ENCODE measurements at places on chromosomes 4 and X.

DNA sequence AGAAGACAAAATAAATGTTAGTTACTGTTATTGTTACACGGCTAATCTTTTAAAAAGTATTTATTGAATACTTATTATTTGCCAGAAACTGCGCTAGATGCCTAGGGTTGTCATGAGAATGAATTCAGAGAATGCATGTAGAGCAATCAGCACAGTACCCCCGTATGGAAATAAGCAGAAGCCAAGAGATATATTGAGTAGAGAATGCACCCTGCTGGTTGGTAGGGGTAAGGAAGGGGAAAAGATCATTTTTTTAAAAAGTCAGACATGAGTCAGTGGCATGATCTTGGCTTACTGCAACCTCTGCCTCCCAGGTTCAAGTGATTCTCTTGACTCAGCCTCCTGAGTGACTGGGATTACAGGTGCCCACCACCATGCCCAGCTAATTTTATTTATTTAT is 13.1 kb upstream of the DRP2 start:
- peak; percentile 53 for DNase-seq

GRCh38 chrX:133909888-133910287 is 75.5 kb downstream of the GPC3 start:
- DNase-seq = no peak

DNA sequence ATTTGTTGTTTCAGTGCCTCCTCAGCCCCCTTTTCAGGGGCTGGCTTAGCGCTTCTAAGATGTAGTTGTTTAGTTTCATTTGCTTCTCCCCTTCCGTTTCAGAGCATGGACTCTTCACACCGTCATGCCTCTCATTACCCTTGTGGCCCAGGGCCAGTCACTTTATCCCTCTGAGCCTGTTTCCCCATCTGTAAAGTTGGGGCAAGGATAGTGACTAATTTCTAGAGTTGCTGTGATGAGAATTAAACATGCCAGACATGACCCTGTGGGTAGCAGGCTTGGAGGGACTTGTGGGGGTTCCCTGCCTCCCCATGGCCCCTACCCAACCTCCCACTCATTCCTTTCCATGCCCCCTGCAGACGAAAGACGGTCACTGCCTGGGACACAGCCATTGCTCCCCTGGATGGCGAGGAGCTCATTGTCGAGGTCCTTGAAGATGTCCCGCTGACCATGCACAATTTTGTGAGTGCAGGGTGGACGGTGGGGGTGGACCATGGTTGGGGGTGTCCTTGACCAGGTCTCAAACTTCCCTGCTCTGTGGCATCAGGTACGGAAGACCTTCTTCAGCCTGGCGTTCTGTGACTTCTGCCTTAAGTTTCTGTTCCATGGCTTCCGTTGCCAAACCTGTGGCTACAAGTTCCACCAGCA is 3.6 kb downstream of the ARAF start:
- no peak for DNase-seq

DNA sequence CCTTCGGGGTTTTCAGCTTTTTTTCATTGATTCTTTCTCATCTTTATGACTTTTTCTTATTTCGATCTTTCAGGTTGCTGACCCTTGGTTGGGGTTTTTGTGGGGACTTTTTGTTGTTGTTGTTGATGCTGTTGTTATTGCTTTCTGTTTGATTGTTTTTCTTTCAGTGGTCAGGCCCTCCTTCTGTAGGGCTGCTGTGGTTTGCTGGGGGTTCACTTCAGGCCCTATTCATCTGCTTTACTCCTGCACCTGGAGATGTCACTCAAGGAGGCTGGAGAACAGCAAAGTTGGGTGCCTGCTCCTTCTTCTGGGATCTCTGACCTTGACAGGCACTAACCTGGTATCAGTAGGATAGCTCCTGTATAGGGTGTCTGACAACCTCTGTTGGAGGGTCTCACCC is 39.9 kb upstream of the PCDH18 start:
- no peak for DNase-seq

DNA sequence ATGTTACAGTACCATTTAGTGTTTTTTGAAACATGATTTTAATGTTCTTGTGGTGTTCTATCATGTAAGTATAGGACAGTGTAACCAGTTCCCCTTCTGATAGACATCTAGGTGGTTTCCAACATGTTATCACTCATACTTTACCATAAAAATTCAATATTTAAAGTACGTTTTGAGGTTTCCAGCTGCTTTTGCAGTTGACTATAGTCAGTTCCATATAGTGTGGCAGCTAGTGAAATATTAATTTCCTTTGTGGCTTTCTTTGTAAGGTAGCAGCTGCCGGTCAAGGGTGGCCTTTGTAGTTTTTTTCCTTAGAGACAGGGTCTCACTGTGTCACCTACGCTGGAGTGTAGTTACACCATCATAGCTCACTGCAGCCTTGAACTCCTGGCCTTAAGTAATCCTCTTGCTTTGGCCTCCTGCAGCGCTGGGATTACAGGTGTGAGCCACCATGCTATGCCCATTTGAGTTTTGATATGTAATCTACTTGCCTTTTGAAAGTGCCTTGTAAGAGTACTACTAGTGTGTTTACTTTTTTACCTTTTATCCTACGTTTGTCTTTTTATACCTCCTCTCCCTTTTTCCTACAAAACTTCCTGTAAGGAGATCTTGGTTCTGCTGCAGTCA is 63.0 kb downstream of the ARHGAP10 start:
- DNase-seq = no peak

DNA sequence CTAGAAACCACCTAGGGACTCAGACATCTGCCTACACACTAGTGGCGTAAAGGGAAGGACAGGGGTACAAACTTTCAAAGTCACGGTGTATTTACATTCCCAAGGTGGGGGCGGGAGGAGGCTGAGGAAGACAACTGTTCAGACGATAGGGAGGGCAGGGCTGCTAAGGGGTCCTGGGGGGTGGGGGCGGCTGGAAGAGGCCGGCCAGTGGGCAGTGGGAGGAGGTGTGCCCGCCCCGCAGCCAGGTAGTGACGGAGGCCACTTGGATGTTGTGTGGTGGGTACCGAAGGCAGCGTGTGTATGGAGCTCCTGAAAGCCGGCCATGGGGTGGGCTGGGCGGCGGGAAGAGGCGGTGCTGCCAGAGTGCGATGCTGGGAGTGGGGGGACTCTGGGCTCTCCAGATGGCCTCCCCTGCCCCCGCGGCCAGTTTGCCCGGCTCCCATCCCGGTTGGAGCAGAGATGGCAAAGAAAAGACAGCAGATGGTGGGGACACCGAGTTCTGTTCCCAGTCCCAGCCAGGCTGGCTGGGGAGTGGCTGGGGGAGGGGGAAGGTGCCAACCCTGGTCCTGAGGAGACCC is 24.2 kb downstream of the L1CAM start:
- no peak for DNase-seq

GRCh38 chr4:152575533-152575932 is 39.6 kb upstream of the FBXW7 start:
- no peak for DNase-seq

- DNase-seq = no peak
Measured at GRCh38 chrX:70921709-70922352, 9.1 kb downstream of the SLC7A3 start.

DNA sequence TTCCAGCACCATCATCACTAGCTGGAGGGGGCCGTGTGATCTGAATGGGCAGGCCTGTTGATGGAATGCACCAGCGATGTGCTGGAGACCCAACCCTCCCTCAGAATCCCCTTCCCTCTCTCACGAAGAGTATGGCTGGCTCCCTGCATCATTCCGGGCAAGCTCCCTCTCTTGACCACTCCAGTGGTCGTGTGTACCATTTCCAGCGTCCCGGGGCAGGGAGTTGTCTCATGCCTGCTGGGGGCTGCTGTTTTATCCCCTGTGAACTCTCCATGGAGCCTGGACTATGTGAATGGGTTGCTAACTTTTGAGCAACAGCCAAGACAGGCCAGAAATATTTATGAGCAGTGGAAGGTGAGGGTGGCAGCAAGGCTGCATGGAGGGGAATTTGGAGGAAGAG is 8.1 kb downstream of the CSAG1 start:
- no peak for DNase-seq

DNA sequence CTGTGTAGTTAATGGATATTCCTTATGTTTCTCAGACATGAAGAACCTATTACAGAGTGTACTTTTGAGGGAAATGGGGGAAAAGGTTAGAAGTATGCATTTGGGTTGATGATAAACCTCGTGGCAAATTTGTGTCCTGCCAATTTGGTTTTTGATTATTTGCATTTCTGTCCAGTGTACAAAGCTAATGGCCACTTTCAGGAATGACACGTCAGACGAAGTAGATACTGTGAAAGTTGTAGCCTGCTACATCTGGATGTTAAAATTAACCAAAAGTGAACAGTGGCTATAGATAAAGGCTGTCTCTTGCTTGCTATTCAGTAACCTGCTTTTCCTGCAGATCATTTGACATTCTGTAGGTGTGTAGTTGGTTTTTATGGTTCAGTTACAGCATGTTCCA is 1.0 kb downstream of the PRDX4 start:
- no peak for DNase-seq

DNA sequence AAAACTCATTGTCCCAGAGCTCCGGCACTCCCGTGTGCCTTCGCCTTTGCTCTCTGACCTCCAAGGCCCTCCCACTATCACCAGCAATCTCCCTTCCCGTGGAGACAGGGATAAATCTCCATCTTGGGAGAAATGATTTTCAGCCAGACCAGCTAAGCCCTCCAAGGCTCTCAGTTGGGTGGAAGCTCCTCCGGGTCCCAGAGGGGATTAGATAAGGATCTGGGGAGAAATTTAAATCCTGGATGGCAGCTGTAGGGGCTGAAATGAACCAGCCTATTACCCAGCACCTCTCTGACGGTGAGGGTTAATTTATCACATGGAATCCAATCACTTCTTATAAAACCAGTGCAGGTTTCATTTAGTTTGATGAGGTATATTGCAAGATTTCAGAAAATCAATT is 366.2 kb downstream of the FBXW7 start:
- DNase-seq = no peak

GRCh38 chrX:156002507-156002906 is 5.0 kb downstream of the IL9R start:
- DNase-seq = no peak

GRCh38 chr4:60013464-60014184 is 1186.5 kb upstream of the ADGRL3 start:
- DNase-seq = no peak

GRCh38 chrX:30349946-30350345 is 40.8 kb upstream of the NR0B1 start:
- no peak for DNase-seq

GRCh38 chrX:130083107-130083490 is 27.2 kb downstream of the ELF4 start:
- no peak for DNase-seq

DNA sequence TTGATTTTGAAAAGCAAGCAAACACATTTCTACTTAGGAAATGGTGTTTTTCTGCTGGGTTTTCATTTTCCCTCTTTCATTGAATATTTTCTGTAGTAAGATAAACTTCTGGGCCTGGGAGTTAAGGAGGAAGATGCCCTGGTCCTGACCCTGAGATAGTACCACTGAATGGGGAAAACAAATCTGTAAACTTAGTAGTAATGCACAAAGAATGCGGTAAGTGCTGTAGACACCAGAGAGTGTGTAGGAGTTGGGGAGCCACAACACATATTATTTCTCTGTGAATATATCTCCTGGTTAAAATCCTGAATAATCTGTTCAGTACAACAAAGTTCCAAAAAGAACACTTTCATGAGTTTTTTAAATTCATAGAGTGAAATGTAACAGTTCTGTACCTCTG is 178.3 kb downstream of the MAPK10 start:
- peak; percentile 43 for DNase-seq

DNA sequence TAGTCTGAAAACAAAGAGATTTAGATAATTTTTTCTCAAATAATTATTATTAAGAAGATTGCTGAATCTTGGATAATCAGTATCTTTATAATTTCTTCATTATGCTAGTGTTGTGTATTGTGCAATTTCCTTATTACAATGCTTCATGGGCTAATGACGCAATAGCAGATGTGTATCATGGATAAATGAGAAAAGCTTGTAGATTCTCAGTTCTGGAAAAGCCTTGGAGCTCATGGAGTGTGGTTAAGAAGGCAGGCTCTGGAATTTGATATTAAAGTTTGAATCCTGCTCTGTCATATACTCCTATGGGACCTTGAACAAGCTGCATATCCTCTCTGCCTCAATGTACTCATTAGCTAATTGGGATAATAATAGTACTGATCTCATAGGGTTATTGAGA is 18.9 kb upstream of the CXCL8 start:
- peak; percentile 62 for DNase-seq

DNA sequence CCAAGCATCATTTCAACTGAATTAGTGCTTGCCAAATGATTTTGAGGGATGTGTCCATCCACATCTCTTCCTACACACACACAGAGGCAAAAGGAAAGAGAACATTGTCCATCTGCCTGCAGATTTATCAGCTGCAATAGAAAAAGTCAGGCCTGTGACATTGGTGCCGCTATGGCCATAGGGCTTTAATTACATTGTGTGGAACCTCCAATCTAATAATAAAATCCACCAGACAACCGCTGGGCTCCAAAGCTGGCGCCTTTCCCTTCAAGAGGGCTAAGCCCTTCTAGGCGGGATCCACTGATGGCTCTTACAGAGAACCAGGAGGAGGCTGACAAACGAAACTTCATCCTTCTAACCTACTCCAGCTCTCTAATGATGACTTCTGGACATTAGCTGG is 60.6 kb downstream of the PHOX2B start:
- no peak for DNase-seq

GRCh38 chr4:181517491-181517890 is 725.7 kb upstream of the TENM3 start:
- DNase-seq = peak; percentile 21

DNA sequence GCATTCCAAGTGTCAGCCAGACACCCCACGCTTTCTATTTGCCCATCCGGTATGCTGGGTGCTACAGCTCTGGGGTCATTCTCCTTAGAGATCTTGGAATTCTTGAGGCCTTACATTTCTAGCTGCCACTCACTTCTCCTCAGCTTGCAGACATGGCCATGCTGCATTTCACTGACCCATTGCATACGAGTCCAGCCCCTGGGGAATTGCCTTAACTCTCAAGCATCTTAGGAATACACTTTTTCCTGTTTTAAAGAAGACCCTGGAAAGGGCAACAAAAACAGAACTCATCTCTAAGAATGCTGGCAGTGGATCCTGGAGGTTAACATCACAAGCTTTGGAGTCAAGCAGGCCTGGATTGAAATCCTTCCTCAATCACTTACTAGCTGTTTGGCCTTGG is 122.0 kb upstream of the LNX1 start:
- DNase-seq = no peak

GRCh38 chr4:6229095-6229494 is 28.7 kb upstream of the JAKMIP1 start:
- DNase-seq = no peak

DNA sequence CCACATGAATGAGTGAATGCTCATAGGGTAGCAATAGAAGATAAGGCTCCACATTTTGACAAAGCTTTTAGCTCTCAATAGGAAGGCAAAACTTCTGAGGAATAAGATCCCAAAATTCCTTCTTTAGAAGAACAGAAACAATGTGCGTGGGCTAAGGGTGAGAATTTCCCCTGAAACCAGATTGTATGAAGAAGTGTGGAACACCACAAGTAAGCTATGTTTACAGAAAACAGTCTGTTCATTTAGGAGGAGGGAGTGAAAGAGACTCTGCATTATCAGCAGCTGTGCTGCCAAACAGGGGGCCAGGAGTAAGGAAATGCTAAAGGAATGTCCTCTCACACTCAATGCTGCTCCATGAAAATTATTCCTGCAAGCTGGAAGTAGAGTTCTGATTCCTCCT is 851.6 kb downstream of the CENPC start:
- DNase-seq = no peak

GRCh38 chr4:117334451-117335188 is 249.2 kb upstream of the TRAM1L1 start:
- DNase-seq = no peak

Measured in AG08395 (cell line).